ENCODE measurements at places on chromosomes 2 and 18. TPM values are rescaled to one million over a fixed set of nuclear protein-coding genes. Genes with fewer than 3 reads are reported as not detected.

Gene RND3
- 45.3 TPM for total RNA-seq

- H3K4me3 ChIP-seq: no peak overlapping the region
- H3K27ac ChIP-seq: no peak overlapping the region
- H3K36me3 ChIP-seq: no peaks in the 10 kb centered on the region
- H3K27me3 ChIP-seq: no peaks in the 10 kb centered on the region
Observed at GRCh38 chr18:74862094-74862493, 264.4 kb downstream of the ZNF407 start.

DNA sequence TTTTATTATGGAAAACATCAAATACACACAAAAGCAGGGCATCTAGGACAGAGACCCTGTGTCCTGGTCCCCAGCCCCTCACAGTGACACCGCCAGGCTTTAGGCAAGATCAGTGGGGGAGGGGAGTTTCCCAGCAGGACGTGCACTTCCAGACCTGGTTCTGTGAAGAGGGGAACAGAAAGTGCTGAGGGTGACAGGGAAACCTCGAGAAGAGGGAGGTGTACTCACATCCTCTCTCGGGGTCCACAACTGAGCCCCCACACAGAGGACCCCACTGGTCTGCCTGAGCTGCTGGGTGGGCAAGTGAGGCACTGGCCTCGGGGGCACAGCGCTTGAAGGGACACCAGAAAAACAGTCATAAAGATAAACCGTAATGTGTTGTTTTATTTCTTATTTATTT, 4.4 kb upstream of the GPR35 start:
- no peak for DNase-seq
- H3K27ac ChIP-seq: no peak overlapping the region
- no peaks in the 10 kb centered on the region for H3K4me1 ChIP-seq
- no peaks in the 10 kb centered on the region for H3K36me3 ChIP-seq
- no peak overlapping the region for H3K4me3 ChIP-seq
- no peaks in the 10 kb centered on the region for H3K27me3 ChIP-seq

- no peaks in the 10 kb centered on the region for H3K36me3 ChIP-seq
- H3K27me3 ChIP-seq: no peaks in the 10 kb centered on the region
- no peak for DNase-seq
- no peak overlapping the region for H3K27ac ChIP-seq
- no peak overlapping the region for H3K4me3 ChIP-seq
Observed at GRCh38 chr2:56266761-56267414, 83.1 kb downstream of the CCDC85A start.

DNA sequence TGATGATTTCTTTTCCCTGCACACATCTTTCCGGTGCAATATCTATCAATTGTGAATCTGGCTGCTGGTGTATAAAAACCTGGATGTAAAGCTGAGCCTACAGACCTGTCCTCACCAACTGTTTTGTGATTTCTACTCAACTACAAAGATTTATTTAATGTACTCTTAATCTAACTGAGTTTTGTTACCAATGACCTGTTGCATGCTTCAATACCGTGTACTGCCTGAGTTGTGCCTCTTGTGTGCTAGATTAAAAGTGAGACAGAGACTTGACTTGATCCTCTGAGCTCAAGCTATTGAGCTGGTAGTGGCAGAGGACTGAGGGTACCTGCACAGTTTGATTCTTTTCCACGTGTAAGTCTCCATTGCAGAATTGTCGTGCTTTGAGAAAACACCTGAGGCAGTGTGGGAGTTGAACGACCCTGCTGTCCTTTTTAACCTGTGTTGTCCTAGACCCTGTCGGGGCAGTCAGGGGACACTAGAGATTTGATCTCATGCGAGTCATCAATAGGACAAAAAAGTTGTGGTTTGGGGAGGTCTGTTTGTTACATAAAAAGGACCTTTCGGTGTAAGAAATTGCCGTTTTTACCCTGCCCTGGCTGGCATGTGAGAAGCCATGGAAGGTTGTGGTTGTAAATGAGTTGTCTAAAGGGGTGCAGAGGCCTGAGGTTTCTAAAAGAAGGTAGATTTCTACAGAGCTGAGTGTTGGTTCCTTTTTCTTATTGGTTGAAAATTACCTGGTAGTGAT, 231.3 kb downstream of the ALPK2 start:
- no peaks in the 10 kb centered on the region for H3K4me1 ChIP-seq
- H3K27me3 ChIP-seq: no peaks in the 10 kb centered on the region
- H3K27ac ChIP-seq: no peak overlapping the region
- DNase-seq: no peak
- H3K36me3 ChIP-seq: no peaks in the 10 kb centered on the region

Measured in Panc1 (cell line).